Activated naive CD4-positive, alpha-beta T cell (primary cell): ENCODE measurements at places on chromosomes 11 and 22.
A peak's percentile ranks its signal among the peaks of the same experiment; 100 is the strongest.

- DNase-seq: peak; percentile 13
Measured at GRCh38 chr22:27885977-27886842, 32.8 kb downstream of the PITPNB start.

- no peak for DNase-seq
Measured at GRCh38 chr11:86477495-86478155, 102.9 kb downstream of the CCDC81 start.

DNA sequence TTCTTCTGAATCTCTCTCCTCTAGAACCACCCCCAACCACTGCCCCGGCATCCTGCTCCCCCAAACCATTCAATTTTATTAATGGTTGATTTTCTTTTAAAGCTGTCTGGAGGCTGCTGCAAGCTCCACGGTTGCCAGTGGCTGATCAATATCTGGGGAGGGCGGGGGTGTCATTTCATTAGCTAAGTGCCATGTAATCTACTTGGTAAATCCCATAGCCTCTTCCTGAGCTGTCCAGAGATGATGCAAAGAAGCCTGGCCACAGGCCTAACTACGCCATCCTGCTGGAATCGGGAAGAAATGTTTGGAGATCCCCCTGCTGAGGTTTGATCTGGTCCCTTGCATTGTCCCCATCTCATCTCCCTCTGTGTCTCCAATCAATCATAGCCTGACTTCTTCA is 440.1 kb downstream of the MIAT start:
- no peak for DNase-seq

DNA sequence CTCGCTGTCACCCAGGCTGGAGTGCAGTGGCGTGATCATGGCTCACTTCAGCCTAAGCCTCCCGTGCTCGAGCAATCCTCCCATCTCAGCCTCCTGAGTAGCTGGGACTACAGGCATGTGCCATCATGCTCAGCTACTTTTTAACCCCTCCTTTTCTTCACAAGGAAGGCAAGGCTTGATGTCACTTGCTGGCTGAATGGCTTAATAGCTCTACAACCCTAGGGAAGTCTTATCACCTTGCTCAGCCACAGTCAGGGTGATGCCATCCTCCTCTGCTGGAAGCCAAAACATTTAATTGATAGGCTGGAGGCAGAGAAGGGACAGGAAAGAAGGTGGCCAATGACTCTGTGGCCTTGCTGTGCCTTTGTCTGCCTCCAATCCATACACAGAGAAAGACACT is 131.9 kb downstream of the MED15 start:
- no peak for DNase-seq

DNA sequence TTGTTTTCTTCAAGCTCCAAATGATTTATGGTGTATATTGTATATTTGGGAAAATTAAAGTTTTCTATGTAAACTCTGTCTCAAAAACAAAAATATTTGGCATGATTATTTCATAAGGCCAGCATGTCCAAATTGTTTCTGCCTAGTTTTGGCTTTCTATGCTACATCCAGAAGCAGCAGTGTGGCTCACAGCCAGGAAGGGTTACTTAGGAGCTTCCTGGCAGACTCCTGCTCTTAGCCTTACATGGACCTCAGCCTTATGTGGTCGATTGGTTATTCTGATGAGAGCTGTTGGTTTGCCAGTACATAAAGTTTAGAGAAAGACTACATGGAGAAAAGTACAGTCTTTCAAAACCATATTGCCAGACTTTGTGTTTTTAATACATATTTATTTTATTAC is 297.7 kb upstream of the FAT3 start:
- DNase-seq: no peak

GRCh38 chr22:49294656-49295464 is 532.8 kb downstream of the BRD1 start:
- no peak for DNase-seq

DNA sequence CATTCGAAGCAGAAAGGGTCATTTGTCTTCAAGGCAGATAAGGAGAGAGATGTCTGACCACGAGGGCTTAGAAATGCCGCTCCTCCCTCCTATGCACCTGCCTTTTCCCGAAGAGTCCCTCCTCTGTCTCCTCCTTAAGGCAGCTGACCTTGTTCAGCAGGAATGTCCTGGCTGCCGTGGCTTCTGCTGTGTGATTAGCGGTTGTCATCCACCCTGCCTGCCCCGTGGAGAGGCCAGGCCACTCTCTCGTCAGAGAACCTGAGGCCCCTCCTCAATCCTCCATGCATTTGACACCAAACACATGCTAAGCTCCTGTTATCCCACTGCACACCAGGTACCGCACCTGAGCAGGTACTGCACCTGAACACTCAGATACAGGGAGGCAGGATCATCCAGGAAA is 834.6 kb downstream of the TBC1D22A start:
- DNase-seq: no peak

GRCh38 chr11:120128392-120129119 is 9.4 kb downstream of the TRIM29 start:
- no peak for DNase-seq

- peak; percentile 53 for DNase-seq
Measured at GRCh38 chr22:38272373-38273134, at the start of gene TMEM184B. TSS of gene TMEM184B (minus strand) at chr22:38273010. CDS start at chr22:38247961, 25,049 bp downstream.
